ENCODE measurements at places on chromosomes 1 and 21.

DNA sequence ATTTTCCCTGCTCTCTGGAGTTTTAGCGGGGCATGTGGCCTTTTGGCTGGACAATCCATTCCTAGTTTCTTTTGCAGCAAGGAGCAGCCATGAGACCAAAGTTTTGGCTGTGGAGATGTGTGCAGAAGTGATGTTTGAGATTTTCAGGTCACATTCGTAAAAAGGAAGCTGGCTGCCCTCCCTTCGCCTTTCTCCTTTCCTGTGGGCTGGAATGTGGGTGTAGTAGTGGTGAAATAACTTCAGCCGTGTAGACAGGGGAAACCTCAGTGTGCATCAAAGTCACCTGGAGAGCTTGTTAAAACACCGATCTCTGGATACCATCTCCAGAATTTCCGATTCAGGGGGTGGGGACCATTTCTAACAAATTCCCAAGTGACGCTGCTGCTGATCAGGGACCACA is 5.3 kb upstream of the GPR88 start:
- DNase-seq = no peak

DNA sequence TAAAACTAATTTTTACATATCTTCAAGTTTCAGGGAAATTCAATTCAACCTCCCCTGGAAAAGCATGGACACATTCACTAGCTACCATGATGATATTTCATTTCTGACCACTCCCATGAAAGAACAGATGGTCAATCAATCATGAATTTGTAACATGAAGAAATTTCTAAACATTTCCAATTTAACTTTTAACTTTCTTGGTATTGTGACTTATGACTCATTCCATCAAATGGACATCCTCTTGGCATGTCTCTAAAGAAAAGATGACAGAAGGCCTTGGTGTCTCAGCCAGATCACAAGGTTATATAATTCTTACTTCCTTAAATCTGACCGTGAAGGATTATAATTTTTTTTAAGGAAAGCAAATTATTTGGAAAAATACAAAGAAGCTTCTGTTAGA is 10.5 kb upstream of the MCOLN3 start:
- no peak for DNase-seq

DNA sequence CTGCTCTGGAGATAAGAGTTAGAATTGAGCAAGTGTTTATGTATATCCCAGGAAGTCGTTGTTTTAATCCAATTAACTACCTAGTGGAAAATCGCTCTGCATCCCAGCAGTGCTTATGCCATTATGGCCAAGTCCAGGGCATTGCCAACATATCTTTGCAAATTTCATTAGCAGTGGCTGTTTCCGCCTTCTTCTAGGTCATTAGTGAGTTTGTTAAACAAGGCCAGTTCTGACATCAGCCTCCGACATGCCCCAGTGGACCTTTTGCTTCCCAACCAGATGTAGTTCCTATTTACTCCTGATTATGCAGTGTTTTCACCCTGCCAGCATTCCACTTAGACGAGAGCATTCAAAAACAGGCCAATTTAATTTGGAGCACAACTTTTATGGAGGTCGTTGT is 106.8 kb upstream of the FAM78B start:
- DNase-seq = no peak

GRCh38 chr1:168763031-168763430 is 34.0 kb upstream of the DPT start:
- DNase-seq = no peak

GRCh38 chr1:203534526-203534925 is 40.6 kb downstream of the OPTC start:
- DNase-seq = no peak

- DNase-seq = no peak
These were observed 108.1 kb downstream of the GDAP2 start for GRCh38 chr1:117821382-117821755.

DNA sequence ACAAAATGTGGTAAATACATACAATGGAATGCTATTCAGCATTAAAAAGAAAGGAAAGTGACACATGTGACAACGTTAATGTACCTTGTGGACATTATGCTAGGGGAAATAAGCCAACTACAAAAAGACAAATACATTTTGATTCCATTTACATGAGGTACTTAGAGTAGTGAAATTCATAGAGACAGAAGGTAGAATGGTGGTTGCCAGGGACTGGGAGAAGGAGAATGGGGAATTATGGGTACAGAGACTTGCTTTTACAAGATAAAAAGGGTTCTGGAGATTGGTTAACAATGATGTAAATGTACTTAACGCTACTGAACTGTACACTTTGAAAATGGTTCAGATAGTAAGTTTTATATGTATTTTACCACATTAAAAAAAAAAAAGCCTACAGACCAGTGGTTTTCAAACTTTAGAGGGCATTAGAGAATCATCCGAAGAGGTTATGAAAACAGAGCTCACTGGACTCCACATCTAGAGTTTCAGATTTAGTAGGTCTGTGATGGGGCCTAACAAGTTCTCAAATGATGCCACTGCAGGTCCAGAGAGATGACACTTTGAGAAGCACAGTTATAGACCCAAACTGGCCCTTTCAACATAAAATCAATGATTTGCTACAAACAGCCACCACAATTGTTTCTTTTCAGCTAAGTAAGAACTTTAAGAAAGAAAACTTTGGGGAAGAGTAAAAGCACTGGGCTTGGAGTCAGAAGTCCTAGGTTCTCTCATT is 9.6 kb upstream of the ADCY10 start:
- DNase-seq = no peak

GRCh38 chr1:205935869-205936268 is 7.4 kb downstream of the SLC26A9 start:
- DNase-seq = no peak

DNA sequence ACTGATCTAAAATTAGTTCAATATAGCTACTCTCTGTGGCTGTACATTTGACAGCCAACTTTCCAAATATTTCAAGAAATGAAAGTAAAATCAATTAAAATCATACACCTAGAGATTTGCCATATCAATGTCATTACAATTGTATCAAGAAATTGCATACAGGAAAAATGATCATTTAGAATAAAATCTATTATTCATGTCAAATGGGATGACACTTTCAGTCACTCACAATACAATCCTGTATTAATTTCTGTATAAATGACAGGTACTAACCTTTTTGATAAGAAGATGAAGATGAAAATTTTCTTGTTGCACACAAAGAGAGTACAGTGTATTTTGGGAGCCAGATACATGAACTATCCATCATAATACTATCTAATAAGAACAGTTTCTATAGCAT is 1588.9 kb upstream of the PRMT6 start:
- DNase-seq = no peak

DNA sequence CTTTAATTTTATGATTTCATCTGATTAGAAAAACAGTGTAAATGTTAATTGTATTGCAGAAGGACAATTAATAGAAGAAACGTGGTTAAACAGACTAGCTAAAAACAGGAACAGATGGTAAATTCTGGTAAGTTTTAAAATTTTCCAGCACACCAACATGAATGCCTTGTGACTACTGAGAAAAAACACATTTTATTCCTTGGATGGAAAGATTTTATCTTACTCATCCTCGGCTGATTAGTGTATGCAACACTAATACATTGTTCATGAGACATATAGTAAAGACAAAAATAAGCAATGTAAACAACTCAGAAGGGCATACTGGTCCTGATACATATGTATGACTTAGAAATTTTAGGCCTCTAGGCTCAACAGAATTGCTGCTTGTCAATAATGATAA is 4.9 kb upstream of the AK5 start:
- DNase-seq = no peak

- DNase-seq = no peak
These were observed 4.5 kb downstream of the CNKSR1 start for GRCh38 chr1:26181586-26182382.

DNA sequence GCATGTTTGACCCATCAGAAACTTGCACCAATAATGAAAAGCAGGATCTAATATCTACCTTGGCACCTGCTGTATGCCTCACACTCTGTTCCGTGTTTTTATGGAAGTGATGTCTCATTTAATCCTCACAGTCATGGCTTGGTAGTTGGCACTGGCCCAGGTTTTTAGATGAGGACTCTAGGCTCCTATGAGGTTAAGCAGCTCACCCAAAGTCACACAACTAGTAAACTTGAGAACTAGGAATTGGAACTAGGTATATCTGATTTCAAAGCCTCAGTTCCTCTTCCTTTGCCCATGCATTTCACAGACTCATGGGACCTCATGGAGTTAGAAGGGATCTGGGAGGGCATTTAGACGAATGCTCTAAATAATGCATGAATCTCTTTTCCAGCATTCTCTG is 21.3 kb upstream of the TARBP1 start:
- DNase-seq = no peak

- DNase-seq = no peak
These were observed 55.7 kb downstream of the PSMG1 start for GRCh38 chr21:39127506-39127905.

DNA sequence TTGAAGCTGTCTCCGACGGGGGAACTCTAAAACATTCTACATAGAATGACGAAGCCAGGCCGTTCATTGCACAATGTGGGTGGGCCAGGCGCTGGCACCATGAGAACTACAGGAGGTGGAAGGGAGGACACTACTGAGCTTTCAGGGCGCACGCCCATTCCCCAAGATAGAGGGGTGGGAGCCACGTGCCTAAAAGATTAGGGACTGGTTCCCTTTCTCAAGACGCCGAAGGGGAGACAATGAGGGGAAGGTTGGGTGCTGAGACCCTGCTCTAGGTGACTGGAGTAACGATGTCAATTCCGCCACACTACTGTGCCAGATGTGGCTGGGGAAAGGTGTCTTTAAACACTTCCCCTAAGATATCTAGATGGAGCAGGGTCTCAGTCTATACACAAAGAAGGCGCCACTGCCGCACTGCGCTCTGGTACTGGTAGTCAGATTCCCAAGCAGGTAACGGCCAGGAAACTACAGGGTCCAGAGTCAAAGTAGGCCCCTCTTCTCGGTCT is 782 bp downstream of the CSDE1 start:
- DNase-seq = no peak

- DNase-seq = no peak
These were observed 256.7 kb downstream of the COL11A1 start for GRCh38 chr1:102851616-102852015.

GRCh38 chr1:1959840-1960479 is 40.9 kb upstream of the TMEM52 start:
- peak; percentile 71 for DNase-seq

GRCh38 chr1:187091666-187092065 is 262.9 kb downstream of the PLA2G4A start:
- no peak for DNase-seq

GRCh38 chr21:32182449-32182848 is 96.4 kb downstream of the MIS18A start:
- DNase-seq = no peak

- no peak for DNase-seq
These were observed 218.1 kb downstream of the FMN2 start for GRCh38 chr1:240309769-240310168.
